ENCODE measurements at places on chromosomes 4 and X. TPM values are rescaled to one million over a fixed set of nuclear protein-coding genes. Genes with fewer than 3 reads are reported as not detected.
A peak's percentile ranks its signal among the peaks of the same experiment; 100 is the strongest.

GRCh38 chrX:33109858-33110257 is 101.5 kb downstream of the DMD start:
- no peak for DNase-seq

DNA sequence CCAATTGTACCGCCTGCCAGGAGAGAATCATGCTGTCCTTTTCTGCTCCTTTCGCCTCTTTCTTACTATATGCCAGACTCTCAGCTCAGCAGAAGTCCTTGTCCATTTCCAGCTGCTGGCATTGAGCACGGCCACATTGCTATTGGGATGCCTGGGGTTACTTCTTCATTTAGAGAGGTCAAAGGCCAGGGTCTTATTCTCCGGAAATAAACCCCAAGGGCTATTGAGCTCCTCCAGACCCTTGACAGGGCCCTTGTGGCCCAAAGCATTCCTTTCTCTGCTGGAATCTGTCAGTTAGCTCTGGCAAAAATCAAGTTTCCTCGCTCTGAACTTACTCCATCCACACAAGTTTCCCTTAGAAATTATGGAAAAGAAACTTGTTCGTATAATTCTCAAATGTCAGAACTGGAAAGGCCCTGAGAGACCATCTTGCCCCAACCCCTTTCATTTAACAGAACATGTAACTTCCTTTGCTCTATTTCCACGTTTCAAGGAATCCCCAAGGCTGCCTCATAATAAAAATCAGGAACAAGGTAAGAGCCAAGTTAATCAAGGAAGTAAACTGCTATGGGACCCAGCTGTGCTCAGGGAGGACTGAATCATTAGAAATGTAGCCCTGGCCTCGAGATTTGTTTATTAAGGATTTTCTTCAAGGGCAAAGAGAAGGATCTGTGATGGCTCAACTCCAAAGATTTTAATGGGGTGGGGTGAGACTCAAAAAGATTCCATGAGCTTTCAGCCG is 11.8 kb downstream of the AKAP4 start:
- no peak for DNase-seq

- DNase-seq: no peak
Observed at GRCh38 chr4:151415978-151416377, 7.0 kb downstream of the FHIP1A start.

GRCh38 chr4:67635331-67635730 is 65.6 kb downstream of the UBA6 start:
- no peak for DNase-seq

The CLDN34 gene
- not detected for total RNA-seq

GRCh38 chr4:128322986-128323385 is 35.4 kb upstream of the PGRMC2 start:
- DNase-seq: no peak

DNA sequence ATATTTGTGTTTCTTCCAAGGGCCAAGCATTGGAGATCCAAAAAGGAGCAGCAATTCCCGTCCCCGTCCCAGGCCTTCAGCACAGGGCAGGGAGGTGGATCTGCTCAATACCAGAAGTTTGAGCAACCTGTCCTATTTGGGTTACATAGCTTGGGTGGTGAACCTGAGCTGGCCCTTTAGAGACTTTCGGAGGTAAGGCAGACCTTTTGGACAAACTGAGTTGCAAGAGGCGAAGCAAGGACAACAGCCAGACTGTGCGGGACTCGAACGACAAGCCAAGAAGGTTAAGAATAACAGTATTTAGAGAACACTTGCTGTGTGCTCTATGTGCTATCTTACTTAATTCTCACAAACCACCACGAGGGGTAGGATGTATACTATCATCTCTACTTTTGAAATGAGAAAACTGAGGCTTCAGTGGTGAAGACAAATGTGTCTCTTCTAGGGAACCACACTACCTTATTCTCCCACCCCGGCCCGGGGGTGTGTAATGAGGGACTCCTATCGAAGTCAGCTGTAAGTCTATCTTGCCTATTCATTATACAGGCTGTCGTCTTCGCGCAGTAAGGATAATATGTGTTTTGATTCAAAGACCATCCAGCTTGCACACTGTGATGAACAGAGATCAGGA is 1.3 kb downstream of the NOP14 start:
- DNase-seq: no peak

The TAF7L gene
- total RNA-seq: not detected

- DNase-seq: peak; percentile 86
Observed at GRCh38 chr4:15400981-15401671, 26.7 kb upstream of the C1QTNF7 start.

The TEC gene
- 7.6 TPM for total RNA-seq

DNA sequence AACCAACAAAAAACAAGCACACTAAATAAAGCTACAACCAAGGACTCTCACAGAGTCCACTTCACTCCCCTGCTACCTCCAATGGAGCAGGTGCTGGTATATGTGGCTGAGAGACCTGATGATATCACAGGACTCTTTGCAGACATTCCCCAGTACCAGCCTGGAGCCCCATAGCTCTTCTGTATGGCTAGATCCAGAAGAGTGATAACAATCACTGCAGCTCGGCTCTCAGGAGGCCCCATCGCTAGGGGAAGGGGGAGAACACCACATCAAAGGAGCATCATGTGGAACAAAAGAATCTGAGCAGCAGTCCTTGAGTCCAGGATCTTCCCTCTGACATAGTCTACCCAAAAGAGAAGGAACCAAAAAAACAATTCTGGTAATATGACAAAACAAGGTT is 237.1 kb upstream of the TLL1 start:
- no peak for DNase-seq

- no peak for DNase-seq
Observed at GRCh38 chr4:155956461-155956860, 2.8 kb upstream of the CTSO start.

DNA sequence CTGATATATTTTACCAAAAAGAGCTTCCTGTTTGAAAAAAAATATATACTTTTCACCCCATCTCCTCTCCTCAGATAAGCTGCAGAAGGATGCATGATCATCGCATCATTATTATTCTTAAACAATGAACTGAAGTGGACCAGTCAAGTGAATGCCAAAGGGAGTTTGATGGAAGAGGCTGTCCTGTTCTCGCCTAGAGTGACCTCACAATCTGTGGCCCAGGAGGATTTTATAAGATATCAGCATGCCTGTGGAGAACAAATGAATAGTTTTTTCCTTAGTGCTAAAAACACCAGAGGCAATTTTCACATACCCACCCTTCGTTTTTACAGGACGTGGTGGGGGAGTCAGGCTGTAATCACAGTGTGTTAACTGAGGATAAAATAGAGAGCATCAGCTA is 112.7 kb downstream of the USP46 start:
- no peak for DNase-seq

The SPINK2 gene
- total RNA-seq: not detected

GRCh38 chr4:55312489-55313101 is 33.4 kb upstream of the SRD5A3 start:
- DNase-seq: peak; percentile 46

The NDST4 gene
- not detected for total RNA-seq

GRCh38 chrX:148885203-148885602 is 384.8 kb downstream of the AFF2 start:
- DNase-seq: no peak

- DNase-seq: no peak
Observed at GRCh38 chrX:6307156-6307555, 78.5 kb upstream of the NLGN4X start.

DNA sequence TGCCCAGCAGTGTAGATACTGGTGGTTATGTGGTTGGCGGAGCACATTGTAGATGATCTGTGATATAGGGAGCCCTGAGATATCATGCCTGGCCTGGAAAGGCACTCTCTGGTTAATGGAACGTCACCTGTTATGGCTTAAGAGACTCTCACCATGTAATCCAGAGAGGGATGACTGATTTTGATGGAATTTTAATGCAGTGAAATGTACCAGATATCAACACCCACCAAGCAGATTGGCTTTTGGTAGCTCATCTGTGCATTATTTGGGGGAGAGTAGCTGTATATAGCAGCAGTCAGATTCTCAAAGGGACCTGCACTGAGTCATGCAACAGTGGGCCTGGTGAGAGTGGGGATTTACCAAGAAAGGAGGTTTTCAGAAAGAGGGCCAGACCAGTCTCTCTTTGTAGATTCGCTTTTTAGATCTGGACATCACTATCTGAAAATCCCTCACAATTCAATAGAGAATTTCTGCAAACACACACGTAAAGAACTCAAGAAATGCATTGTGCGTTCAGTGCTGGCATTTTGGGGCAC is 17.3 kb downstream of the TSC22D3 start:
- DNase-seq: no peak

The TEX13D gene
- total RNA-seq: not detected

DNA sequence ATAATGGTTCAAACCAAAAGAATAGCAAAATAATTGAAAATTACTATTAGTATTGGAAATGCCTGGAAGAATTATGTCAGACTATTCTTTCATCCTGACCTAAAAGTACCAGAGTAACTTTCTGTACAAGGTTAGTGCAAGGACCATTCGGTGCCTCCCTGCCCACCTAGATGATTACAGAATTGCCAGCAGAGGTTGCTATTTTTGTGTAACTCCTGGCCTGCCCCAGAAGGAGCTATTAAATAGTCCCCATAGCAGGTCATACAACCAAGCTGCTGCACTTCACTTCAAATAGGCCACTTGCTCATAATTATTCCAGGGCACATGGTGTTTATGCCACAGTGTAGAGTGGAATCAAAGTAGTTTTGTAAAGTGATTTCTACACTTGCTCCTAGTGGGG is 831.1 kb upstream of the PABPC4L start:
- DNase-seq: no peak

- DNase-seq: no peak
Observed at GRCh38 chr4:146207410-146207809, 6.9 kb upstream of the REELD1 start.

DNA sequence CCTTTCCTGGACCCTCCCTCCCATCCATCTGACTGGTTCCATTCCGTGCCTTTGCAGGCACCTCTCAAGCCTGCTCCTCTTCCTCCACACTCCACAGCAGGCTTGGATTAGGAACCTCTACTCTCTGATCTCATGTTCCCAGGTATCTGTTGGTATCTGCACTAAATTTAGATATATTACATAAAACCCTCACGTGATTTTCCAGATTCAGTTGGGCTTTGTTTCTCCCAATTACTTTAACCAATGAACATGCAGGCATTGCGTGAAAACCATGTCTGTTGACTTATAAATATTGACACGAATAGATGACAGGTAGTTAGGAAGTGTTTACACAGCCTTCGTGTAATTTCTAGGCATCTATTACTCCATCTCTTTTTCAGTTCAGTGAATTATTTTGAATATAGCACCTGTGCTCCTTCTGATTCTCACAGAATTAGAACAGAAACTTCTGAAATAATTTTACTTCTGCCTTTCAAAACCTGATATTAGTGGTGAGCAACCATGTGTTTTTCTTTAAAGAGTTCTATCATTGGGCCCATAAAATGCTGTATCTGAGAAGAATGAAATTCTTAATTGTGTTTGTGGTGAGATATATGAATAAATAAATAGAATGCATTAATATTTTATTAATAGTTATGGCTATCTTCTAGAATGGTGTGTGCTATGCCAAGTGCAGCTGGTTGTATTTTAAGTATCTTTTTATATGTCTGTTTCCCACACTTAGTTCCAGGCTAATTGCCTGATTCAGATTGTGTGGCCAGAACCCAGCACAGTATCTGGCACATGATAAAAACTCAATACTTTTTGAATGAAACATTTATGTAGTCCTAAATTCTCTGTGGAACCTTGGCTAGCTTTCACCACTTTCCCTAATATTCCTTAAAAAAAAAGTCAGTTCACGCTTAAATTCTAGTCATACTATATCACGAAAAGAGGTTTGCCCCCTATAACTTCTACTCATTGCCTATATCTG is 304.8 kb downstream of the QDPR start:
- no peak for DNase-seq

GRCh38 chr4:149347139-149347538 is 468.5 kb downstream of the IQCM start:
- DNase-seq: no peak

The SPANXD gene
- total RNA-seq: not detected

The SPANXC gene
- not detected for total RNA-seq

The ZFP92 gene
- 4.1 TPM for total RNA-seq

DNA sequence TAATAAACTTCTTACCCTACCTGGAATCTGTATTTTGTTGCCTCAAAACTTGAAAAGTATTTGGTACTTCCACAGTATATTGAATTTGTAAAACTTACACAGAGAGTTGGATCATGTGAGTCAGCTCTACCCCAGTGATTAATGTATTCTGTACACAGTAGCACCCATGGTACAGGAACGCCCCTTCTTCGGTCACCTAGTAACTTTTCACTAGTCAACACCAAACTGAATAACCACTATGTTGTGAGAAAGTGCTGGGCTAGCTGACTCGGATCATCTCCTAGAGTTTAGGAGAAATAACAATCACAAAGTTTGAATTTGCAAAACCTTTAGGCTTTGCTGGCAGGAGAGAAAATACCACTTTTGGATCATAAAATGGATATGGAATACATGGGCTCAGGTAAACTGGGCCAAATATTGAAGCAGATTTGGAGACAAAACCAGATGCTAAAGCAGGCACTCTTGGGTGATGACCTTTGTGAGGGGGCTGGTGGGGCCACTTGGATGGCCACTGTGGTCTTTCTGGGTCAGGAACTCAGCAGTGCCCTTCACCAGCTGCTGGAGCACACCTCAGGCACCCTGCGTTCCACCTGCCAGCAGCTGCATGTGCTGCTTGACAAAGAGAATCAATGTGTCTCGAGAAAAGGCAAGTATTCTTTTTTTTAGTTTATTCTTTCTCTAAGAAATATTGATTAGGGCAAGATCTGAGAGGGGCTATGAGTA is at the start of gene DTHD1:
Gene DTHD1, plus strand, starts transcription at position 233 of the 723 bp plus-strand sequence. Its CDS starts 143 bp downstream, at position 376.
- no peak for DNase-seq

Measured in upper lobe of left lung (tissue), 6 donors.